ENCODE measurements at places on chromosomes 1 and 21.

GRCh38 chr21:29376556-29376955 is 77.8 kb downstream of the BACH1 start:
- no peak for DNase-seq

- DNase-seq = no peak
Observed at GRCh38 chr1:89670163-89670562, 37.2 kb downstream of the LRRC8C start.

GRCh38 chr1:8077120-8077573 is 51.0 kb upstream of the ERRFI1 start:
- no peak for DNase-seq

DNA sequence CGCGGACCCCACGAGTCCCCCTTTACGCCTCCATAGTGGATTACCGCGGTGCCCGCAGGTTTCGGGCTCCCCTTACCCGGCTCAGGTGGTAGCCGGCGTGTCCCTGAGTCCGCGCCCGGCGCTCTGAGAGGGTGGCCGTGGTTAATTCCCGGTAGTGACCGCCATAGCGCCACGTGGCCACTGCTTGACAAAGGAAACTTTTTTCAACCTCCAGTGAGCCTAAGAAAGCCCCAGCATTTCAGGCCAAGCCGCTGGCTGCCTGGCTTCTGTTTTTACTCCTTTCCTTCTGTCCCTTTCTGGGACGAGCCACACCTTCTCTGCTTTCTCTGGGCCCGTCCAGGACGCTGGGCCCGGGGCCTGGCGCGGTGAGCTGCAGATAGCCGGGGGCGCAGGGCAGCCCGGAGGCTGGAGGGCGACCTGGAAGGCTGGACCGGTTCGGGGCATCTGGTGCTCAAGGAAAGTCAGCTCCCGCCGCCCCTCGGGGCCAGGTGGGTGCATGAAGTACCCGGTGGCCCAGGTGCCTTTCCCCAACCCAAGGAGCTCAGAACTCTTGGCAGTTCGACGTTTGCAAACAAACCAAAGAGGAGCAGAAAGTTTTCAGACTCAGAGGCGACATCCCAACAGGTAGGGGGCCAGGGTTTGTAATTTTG is 540 bp upstream of the C1orf198 start:
- DNase-seq = no peak

- DNase-seq = no peak
Observed at GRCh38 chr1:107871687-107872395, 93.1 kb downstream of the VAV3 start.

DNA sequence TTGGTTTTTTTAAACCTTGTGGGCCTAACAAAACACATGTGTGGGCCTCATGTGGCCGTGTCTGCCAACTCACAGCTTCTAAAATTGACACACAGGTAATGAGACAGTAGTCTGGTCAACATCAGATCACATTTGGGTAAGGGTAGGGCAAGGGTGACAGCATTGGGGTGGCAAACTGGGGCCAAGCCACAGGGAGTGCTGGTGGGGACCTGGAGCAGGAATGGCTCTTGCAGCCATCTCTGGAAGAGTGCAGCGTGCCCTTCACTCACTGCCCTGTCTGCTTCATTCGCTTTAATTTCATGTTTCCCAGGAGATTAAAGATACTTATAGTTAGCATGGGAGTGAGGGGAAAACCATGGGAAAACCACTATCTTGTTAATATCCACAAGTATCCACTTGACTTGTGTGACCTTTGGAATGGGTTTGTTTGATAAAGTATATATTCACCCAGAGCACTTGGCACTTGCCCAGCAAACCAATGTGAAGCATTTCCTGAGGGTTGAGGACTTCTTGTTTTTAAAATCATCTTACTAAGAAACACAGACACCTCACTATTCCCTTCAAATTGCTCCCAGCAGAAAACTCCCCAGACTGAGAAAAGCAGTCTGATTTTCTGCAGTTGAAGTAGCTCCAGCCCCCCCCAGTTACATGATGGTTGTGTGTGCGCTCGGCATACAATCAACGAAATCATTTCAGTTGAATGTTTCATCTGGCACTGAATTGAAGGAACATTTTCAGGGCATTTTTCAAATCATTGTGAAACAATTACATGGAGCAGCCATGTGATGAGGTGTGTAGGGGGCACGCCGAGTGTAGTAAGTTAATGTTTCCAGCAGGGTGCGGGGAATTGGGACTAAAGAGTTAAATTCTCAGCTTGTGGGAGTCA is 175.7 kb downstream of the VPS13D start:
- DNase-seq = peak; percentile 56

DNA sequence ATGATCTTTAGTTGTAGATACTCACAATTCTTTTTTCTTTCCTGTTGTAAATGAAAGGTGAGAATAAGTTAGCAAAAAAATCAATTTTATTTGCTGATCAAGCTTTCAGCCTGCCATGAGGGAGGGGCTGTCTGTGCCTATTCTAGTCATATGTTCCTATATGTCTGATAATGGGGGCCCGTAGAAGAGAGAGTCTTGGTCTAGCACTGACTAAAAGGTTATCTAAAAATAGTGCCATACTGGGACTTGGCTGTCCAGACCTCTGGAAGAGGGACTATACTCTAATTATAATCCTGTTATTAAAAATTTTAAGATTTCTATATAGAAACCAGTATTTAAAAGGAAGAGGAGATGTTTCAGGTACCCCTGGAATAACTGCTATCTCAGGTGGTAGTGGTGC is 18.6 kb downstream of the GNAI3 start:
- no peak for DNase-seq

DNA sequence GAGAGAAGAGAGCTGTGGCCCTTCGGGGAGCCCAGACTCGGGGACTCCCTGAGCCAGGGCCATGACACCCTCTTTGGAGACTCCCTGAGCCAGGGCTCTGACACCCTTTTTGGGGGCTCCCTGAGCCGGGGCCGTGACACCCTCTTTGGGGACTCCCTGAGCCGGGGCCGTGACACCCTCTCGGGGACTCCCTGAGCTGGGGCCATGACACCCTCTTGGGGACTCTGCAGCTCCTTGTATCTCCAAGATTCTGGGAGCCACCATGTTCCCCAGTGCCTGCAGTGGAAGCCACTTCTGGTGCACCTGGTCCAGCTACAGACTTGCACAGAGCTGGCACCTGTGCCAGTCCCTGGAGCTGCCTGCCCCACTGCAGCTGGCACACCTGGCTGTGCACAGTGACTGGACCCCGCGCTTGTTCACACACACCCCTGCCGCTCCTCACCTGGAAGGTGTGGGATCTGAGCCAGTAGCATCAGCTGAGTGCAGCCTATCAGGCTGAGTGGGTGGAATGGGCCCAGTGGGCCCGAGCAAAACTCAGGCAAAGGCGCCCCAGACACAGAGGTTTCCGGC is 3.8 kb upstream of the SSU72 start:
- no peak for DNase-seq

DNA sequence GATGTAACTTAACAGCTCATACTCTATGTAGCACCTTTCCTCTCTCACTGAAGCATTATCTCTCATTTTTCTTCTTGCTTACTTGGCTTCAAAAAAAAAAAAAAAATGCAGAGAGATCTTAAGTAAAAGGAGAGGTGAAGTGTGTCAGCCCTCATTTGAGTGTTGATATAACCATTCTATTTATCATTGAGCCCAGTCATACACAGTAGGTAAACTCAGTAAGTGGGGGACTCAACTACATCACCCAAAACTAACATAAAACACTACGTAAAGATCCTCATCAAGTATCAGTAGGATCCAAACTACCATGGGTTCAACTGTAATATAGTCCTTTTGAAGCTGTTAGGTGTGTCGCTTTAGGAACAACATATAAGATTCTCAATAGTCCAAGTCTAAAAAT is 8.2 kb downstream of the PNRC2 start:
- DNase-seq = no peak
